Skeletal muscle cell (primary cell): ENCODE measurements at places on chromosomes 4 and X.
A peak's percentile ranks its signal among the peaks of the same experiment; 100 is the strongest.

- DNase-seq = peak; percentile 3
Observed at GRCh38 chrX:133335027-133335426, 80.3 kb downstream of the GPC4 start.

DNA sequence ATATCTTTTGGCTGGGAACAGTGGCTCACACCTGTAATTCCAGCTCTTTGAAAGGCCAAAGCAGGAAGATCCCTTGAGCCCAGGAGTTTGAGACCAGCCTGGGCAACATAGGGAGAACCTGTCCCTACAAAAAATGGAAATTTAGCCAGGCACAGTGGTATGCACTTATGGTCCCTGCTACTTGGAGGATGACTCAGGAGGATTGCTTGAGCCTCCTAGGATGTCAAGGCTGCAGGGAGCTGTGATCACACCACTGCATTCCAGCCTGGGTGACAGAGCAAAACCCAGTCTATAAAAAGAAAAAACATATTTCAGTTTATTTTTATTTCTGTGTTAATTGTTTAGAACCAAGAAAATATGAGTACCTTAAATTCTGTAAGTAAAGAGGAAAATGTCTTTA lies 123.7 kb downstream of the CBR4 start:
- DNase-seq = no peak

GRCh38 chr4:112735474-112735951 lies 98.6 kb downstream of the LARP7 start:
- no peak for DNase-seq

DNA sequence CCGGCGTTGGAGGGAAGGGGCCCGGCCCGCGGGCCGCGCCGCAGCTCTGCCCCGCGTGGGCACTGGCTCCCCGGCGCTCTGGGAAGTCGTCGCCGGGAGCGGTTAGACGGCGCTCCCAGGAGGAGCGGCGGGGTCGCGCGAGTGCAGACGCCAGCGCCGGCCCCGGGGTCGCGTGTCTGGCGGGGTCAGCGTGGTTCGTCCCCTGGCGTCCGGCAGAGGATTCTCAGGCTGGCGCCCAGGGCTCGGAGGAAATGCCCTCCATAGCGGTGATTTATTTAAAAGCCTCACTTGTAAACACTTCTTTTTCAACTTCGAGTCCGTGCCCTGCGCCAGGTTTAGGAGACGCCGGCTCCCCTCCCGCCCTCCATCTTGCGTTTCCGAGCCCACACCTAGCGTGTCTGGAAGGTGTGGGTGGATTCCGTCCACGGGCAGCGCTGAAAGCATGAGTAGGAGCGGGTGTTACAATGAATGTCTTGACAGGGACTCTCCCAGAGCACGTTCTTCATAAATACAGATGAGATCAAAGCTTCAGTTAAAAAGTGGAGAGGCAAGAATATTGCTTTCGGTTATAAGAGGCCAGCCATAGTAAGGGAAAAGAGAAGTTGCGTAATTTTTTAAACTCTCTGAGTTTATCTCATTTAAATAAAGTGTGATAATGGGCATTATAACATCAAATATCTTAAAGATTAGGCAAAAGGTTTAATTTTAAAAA lies 692 bp downstream of the FAM241A start:
- no peak for DNase-seq

DNA sequence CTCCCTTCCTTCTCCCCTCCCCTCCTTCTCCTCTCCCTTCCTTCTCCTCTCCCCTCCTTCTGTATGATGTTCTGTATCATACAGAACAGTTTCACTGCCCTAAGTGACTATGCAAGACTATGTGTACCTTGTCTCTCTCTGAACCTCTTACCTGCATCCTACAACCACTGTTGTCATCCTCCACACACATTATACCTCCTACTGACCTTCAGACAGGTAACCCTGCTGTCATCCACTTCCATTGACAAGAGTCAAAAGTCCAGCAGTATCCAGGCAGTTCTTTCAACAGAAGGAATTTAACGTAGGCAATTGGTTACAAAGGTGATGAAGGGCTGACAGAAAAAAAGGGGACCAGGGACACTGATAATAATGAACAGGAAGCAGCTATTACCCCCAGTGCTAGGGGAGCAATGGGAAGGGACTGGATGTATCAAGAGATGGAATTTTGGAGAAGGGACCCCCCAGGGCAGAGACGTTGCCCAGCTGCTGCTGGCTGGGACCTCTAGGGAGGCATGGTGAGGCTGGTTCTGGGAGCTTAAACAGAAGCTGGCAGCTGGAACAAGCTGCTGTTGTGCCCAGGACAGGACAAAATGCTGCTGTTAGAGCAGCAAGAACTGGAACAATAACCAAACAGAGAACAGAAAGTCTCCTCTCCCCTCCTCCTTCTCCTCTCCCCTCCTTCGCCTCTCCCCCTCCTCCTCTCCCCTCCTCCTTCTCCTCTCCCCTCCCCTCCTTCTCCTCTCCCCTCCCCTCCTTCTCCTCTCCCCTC lies 84.7 kb downstream of the DCTD start:
- no peak for DNase-seq

GRCh38 chr4:98516042-98516440 lies 142.4 kb downstream of the TSPAN5 start:
- peak; percentile 76 for DNase-seq

DNA sequence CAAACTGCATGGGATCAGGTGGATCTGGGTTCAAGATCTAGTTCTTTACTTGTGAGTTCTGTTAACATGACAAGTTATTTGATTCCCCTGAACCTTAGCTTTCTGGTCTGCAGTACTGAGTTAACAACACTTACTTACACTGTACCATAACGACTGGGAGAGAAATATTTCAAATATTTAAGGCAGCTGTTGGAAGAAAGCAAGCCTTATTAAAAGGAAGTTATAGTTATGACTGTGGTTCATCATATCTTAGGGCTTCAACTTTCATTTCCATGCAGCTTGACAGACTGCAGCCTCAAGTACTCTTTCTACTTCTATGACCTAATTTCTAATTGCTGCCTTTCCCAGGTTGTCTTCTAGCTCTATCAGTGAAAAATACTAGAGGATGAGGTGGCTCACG lies 40.0 kb upstream of the PDGFRA start:
- no peak for DNase-seq

GRCh38 chr4:15186149-15186548 lies 183.9 kb downstream of the CPEB2 start:
- no peak for DNase-seq

DNA sequence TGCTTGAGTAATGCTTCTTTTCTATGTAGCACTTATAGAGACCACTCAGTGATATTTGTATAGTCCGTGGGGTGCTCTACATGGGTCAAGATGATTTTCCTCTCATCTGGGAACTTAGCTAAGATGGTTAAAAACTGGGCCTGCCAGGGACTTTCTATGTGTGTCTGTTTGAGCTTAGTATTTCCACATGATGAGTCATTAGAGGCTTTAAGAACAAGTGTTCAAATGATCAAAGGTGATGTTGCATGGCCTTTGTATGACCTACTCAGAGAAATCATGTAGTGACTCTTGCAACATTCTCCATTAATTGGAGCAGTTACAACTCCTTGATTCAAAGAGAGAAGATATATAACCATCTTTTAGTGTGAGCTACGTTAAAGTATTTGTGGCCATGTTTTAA lies 1480.5 kb upstream of the IGFBP7 start:
- no peak for DNase-seq

DNA sequence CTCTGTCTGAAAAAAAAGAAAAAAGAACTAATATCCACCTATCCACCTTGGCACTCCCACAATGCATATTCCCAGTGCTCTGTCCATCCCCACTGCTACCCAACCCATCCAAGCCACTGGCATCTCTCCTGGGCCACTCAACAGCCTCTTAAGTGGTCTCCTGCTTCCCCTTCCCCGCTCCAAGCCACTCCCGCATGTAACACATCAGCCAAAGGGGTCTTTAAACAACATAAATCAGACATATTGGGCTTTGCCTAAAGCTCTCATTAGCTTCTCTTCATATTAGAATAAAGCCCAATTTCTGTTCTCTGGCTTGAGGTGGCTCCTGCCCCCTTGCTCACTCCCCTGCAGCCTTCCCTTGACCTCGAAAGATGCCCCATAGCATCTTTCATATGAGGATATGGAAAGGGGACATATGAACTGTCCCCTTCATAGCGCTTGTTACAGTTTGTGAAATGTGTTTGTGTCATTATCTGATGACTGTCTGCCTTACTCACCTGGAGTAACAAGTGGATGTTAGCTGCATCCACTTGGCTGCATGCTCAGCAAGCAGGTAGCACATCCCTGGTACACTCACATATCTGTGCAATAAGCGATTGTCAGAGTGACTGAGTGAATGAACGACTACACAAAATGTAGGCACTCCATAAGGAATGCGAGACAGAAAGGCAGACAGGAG lies 3.1 kb downstream of the BLOC1S4 start:
- no peak for DNase-seq

GRCh38 chr4:34649716-34650115 lies 1594.6 kb downstream of the ARAP2 start:
- peak; percentile 39 for DNase-seq

DNA sequence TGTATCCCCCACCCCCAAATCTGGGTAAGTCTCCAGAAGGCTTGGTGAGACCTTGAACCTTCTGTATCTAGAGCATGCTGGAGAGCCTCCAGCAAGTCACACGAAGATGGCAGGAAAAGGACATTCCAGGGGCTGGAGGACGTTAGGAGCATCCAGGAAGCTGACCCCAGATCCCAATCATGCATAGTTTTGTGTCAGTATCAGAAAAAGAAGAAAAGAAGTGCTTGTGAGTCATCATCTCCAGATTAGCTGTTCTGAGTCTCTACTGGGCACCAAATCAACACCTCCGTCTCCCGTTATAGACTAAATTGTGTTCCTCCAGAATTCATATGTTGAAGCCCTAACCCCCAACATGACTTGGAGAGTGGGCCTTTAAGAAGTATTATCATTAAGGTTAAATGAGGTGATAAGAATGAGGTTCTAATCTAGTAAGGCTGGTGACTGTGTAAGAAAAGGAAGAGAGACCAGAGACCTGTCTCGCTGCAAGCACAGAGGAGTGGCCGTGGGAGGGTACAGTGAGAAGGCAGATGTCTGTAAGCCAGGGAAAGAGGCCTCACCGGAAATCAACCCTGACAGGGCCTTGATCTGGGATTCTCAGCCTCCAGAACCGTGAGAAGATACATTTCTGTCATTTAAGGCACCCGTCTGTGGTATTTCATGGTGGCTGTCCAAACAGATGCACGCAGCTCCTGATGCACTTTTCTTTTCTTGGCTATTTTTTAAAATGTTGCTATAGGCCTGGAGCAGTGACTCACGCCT lies 38.1 kb upstream of the CLDN24 start:
- no peak for DNase-seq

DNA sequence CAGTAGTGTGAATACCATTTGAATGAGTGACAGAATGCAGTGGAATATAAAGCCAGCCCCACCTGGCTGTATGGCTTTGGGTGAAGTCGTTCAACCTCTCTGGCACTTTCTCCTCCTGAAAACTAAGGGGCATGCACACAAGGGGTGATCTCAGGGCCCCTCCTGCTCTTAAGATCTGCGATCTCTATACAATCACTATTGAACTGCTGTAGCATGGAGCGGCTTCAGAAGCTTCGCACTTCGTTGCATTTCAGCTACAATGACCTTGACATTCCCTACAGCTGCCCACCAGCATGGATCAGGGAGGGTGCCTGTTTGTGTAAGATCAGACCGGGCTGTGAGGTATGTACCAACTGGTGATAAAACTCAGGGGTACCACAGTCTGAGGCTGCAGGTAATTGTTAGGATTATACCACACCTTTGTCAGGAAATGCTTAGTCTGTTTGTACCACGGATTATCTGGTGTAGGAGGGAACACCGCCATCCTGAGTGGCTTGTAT lies 85.2 kb downstream of the AASDH start:
- DNase-seq = no peak

GRCh38 chrX:53452812-53453211 lies 18.6 kb upstream of the HSD17B10 start:
- no peak for DNase-seq

- no peak for DNase-seq
Observed at GRCh38 chr4:182449186-182449929, 206.2 kb downstream of the TENM3 start.

DNA sequence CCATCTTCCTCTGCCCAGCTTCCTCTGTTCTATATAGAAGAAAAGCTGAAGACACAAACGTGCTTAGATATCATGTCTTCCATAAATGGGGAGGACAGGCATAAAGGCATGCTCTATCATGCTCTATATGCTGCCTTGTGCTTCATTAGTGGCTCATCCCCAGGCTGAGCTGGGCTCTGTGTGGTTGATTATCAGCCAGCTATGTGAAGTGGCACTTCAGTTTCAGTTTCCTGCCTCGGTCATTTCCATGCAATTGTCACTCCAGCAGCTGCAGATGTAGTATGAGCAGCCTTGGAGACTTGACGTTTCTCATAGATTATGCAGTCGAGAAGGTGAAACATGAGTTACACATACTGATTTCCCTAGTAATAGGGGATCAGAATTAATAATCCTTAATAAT lies 106.2 kb downstream of the SYTL5 start:
- no peak for DNase-seq

GRCh38 chr4:71287305-71287704 lies 51.5 kb upstream of the SLC4A4 start:
- no peak for DNase-seq

DNA sequence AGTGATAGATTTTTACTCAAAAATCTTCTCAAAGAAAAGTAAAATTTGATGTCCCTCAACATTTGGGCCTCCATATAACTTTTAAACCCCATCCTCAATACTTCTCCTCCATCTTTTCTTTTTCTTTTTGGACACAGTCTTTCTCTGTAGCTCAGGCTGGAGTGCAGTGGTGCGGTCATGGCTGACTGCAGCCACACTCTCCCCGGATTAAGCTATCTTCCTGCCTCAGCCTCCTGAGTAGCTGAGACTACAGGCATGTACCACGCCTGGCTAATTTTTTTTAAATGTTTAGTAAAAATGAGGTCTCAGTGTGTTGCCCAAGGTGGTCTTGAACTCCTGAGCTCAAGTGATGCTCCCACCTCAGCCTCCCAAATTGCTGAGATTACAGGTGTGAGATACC lies 33.1 kb downstream of the KDM6A start:
- DNase-seq = no peak

DNA sequence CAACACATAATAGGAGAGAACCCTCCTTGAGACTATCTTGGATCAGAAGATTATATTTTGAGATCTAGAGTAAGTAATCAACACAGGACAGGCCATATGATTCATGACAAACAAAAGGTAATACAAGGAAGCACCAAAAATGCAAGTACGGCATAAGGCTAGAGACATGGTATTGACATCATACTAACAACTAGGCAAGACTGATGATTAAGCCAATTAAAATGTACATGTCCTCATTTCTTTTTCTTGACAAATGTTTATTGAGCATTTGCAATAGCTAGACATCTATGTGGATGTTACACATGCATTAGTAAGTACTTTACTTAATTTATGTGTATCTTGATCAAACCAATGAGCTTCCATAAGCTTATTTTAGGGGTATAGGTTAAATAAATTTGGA lies 695.7 kb upstream of the GALNTL6 start:
- no peak for DNase-seq

GRCh38 chr4:97770222-97770621 lies 373.1 kb downstream of the STPG2 start:
- DNase-seq = no peak

- peak; percentile 58 for DNase-seq
Observed at GRCh38 chrX:47247206-47247998, 14.6 kb downstream of the USP11 start.
